ENCODE measurements at places on chromosomes 11 and 22.

- DNase-seq = no peak
Measured at GRCh38 chr11:46064221-46064620, 57.0 kb downstream of the PHF21A start.

GRCh38 chr11:128840783-128841182 is 26.3 kb downstream of the KCNJ1 start:
- no peak for DNase-seq

GRCh38 chr11:34150494-34151151 is 45.2 kb downstream of the NAT10 start:
- DNase-seq = no peak

- no peak for DNase-seq
Measured at GRCh38 chr22:28568099-28568498, 111.5 kb downstream of the TTC28 start.

GRCh38 chr11:28760676-28761390 is 652.6 kb downstream of the METTL15 start:
- no peak for DNase-seq

DNA sequence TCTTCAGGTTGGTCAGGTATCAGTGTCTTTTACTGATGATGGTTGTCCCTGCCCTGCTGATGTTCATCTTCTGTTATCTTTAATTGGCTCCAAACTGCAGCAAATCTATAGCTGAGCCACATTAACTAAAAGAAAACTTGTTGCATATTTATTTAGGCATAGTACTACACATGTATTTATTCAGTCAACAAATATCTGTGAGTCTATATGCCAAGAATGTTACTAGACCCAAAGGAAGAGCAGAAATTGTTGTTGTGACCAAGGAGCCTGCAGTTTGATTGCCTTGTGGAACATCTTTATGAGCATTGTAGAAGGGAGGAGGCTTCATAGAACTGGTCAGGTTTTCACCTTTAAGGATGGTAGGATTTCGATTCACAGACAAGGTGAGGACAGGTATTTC is 10.1 kb downstream of the BMAL1 start:
- no peak for DNase-seq

DNA sequence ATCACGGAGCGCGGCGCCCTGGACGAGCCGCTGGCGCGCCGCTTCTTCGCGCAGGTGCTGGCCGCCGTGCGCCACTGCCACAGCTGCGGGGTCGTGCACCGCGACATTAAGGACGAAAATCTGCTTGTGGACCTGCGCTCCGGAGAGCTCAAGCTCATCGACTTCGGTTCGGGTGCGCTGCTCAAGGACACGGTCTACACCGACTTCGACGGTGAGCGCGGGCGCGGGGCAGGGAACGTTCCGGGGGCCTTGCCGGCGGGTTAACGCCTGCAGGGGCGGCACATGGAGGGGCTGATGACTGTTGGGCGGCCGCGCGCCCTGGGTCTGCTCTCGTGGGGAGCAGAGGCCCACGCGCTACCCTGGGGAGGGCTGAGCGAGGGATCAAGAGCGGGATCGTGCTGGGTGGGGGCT is 1.0 kb downstream of the PIM3 start:
- no peak for DNase-seq

DNA sequence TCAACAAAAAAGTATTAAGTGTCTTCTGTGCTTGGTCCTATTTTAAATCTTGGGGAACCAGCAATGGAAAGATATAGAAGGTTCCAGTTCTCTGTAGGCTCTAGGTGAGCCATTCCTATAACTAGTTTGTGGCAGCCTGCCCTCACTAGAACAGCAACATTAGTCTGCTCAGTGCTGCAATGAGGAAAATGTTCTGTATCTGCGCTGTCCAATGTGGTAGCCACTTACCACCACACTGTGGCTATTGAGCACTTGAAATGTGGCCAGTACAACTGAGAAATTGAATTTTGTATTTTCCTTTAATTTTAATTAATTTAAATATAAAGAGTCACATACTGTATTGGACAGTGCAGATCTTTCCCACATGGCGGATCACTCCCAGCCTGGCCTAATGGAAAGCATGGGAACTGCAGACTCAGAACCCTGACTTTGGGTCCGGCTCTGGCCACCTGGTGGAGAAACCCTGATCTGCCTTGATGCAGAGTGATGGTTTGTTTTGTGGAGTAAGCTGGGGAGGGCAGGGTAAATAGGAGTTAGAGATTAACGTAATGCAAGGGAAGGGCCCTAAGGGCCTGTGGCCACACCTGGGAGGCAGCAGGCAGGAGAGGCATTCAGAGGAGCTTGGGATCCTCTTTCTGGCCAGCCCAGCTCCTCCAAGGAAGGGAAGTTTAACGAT is 101.0 kb downstream of the ME3 start:
- no peak for DNase-seq

GRCh38 chr22:37188901-37189466 is 937 bp upstream of the C1QTNF6 start:
- DNase-seq = no peak

GRCh38 chr22:44901301-44901700 is 108.5 kb downstream of the PHF21B start:
- no peak for DNase-seq

- no peak for DNase-seq
Measured at GRCh38 chr11:12581416-12581815, 92.8 kb upstream of the TEAD1 start.

DNA sequence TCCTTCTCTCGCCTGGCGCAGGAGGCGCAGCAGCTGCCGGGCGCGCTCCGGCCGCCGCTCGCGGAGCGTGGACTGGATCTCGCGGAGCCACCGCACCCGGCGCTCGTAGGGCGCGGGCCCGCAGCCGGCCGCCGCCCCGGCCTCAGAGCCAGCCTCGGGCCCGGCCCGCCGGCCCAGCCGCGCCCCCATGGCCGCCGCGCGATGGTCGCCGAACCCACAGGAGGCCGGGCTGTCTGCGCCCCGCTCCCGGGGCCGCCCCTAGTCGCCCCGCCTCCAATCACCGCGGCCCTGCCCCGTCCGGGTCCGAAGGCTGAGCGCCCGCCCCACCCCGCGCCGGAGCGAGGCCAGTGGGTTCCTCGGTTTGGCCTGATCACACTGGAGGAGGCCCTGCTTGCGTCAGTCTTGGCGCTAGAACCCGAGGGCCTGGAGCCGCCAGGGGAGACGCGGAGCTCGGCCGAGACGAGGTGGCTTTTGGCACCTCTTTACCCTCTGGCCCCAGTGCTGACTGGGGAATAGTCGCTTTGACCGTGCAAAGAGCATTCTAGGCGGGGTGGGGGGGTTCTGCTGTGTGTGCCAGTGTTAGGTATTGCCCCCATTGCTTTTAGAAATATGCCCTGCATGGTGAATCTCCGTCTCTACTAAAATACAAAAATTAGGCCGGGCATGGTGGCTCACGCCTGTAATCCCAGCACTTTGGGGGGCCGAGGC is at the start of gene LRRC75B:
TSS of gene LRRC75B (minus strand) at position 223 of the 708 bp plus-strand sequence. CDS start at position 189, 34 bp downstream.
- DNase-seq = no peak

- no peak for DNase-seq
Measured at GRCh38 chr11:13745165-13745564, 76.7 kb downstream of the FAR1 start.

GRCh38 chr22:36360011-36360410 is 27.8 kb downstream of the MYH9 start:
- DNase-seq = no peak

DNA sequence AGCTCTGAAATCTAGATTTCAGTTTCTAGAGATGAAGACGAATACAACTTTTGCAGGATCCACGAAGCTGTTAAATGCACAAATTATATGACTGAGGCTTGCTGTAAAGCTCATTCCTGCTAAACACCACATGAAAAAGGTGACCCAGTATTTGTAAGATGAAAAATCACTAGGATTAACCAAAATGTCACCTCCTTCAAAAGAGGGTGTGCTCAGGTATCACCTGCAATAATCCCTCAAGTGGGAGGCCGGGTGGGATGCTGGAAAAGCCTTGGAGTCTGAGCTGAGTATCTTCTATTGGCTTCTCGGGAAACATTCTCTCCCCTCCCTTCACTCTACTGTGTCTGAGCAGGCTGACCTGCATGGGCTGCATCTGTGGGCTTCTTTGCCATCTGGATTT is 195.8 kb downstream of the NELL1 start:
- DNase-seq = no peak

- DNase-seq = no peak
Measured at GRCh38 chr11:94926271-94926625, 47.1 kb downstream of the CWC15 start.

DNA sequence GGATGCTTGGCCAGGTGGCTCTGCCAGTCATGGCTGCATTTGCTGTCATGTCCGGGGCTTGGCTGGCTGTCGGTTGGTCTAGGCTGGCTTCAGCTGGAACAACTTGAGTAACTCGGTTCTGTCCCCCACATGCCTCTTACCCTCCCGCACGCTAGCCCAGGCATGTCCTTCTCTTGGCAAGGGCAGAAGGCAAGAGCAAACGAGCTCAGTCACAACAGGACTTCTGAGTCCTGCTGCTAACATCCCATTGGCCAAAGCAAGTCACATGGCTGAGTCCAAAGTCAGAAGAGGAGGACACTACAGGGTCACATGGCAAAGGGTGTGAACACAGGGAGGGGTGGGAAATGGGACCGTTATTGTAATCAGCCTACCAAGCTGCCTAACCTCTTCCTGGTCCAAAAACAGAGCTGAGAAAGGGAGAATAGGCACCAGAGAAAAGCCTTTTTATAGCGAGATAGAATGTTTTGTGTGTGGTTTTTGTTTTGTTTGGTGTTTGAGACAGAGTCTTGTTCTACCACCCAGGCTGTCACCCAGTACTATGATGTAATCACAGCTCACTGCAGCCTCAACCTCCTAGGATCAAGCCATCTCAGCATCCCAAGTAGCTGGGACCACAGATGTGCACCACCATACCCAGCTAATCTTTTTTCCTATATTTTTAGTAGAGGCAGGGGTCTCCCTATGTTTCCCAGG is 81.9 kb downstream of the MN1 start:
- no peak for DNase-seq

DNA sequence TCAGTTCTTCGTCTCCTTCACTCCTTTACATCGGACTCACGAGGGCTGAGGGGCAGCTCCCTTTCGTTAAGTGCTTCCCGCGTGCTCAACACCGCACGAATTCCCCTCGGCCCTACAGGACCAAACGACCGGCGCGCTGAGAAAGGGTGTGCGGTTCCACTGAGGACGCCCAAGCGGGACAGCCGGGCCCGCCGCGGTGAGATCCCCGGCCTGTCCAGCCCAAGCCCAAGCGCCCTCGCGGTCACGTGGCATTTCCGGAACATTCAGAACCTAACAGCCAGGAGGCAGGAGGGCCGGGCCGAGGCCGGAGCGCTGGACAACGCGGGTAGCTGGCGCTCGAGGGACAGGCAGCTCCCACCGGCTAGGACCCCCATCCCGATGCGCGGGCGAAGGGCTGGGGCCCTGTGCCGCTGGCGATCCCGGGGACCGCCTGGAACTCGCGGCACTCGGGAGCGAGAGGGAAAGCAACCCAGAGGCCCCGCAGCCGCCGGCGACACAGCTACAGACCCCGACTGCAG is 737 bp upstream of the STIP1 start:
- DNase-seq = no peak

GRCh38 chr22:44325718-44326490 is 13.2 kb upstream of the SHISAL1 start:
- DNase-seq = no peak

DNA sequence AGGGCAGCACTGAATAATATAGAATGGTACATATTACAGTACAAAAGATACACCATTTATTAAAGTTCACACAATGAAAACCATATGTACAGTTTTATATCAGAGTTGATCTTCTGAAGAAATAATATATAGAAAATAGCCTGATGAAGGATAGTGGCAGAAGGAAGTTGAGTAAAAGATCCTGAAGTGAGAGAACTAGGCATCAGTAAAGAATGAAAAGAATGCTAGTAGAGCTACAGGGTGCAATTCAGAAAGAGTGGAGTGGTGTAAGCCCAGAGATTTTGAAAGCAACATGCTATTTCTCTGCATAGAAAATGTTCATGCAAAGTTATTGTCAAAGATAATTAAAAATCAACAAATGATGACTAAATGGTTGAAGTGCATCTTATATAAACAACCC is 1552.7 kb upstream of the TENM4 start:
- no peak for DNase-seq

Data from T-helper 2 cell (primary cell).